ENCODE measurements at places on chromosomes 2 and 18. TPM values are rescaled to one million over a fixed set of nuclear protein-coding genes. Genes with fewer than 3 reads are reported as not detected.

DNA sequence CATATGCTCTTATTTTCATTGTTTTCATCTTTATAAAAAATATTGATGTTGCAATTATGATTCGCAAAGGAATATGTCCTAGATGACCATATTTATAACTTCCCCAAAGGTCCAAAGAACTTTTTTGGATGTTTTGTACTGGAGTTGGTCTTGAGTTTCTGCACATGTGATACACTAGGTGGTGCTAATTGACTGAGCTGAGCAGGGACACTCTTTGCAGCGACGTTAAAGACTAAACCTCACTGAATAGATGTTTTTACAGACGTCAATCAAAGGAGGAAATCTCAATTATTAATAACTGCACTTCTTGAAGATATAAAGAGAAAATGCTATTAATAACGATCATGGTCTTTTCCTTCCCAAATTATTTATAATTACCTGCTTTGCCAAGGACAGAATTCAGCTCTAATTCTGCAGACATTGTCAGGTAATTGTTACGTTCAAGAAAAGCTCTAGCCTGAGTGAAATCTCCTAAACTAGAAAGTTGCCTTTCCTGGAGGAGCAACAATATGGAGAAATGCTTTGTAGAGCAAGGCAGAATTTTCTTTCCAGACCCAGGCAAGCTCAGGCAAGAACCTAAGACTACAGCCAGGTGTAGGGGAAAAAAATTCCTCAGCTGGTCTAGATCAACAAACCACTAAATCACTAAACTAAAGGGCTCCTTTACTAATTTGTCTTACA, 119.3 kb upstream of the RBBP8 start:
- DNase-seq, result no peak

- DNase-seq, result no peak
These were observed 465 bp downstream of the SEPTIN10 start for GRCh38 chr2:109613081-109613921.

DNA sequence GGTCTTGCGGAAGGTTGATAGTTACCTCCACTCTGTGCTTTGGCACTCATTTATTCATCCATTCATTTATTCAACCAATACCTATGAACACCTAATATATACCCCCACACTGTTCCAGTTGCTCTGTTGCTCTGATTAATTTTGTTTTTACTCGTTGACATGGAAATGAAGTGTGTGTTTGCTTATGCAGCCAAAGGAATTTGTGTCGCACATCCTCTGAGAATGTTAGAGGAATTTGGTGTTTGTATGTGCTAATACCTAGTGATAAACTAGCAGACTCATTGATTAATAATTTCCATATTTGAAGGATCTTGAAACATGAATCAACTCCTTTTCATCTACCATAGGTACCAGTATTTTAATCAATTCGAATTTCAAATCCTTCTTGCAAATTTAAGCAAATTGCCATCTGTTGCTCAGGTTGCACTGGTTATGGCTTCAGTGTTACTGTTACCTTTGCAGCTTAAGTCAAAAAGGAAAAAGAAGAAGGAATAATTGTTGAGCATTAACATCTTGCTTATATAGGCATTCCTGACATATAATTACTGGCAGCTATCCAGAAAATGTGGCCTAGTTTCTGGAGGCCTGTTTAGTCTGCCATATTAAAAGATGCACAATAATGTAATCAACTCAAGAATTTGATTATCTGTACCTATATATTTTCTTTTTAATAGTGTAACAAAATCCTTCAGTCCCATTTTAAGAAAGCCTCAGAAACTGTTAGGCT, 25.7 kb upstream of the CRIM1 start:
- no peak for DNase-seq

GRCh38 chr2:9164112-9164608, 42.5 kb upstream of the ASAP2 start:
- no peak for DNase-seq

TMEFF2 gene
- not detected for total RNA-seq

LBX2 gene
- 0.59 TPM for total RNA-seq

Data from T-cell (primary cell).